ENCODE measurements at places on chromosomes 12 and 14. TPM values are rescaled to one million over a fixed set of nuclear protein-coding genes. Genes with fewer than 3 reads are reported as not detected.

Gene AMDHD1
- 1.8 TPM for total RNA-seq

Gene SIX6
- not detected for total RNA-seq

GRCh38 chr12:124561231-124561630, 6.2 kb downstream of the NCOR2 start:
- no peak for DNase-seq

DNA sequence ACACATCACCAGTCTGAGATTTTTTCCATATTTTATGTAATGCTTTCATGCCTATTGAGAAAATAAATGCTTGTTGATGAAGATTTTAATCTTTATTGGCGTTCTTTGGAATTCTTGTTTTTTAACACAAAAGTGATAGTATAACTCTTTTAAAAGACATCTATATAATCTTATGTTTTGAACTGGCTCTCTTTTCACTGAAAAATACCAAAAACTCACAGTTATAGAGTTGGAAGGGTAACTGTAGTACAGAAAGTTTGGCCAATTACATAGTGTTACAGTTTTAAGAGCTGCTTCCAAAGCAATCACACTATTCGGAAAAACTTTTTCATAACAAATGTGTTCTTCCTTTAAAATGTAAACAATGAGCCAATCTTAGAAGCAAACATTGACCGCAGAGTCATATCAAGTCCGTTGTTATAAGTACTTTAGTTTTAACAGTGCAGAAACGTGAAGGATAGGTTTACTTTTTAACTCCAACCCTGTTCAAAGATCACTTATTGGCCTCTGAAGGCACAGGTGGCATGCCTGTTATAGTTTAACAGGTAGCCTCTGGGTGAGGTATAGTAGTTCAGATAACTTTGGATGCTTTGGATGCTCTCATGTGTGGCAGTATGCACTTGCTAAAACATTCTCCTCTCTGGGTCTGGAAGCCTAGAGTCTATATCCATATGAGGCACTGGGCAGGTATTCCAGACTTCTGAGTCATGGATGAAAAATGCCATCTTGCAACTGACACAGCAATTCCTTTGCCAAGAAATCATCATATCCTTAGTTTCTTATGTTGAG, 12.1 kb upstream of the NTN4 start:
- DNase-seq = no peak

GRCh38 chr12:5587711-5588121, 155.8 kb downstream of the NTF3 start:
- DNase-seq = no peak

DNA sequence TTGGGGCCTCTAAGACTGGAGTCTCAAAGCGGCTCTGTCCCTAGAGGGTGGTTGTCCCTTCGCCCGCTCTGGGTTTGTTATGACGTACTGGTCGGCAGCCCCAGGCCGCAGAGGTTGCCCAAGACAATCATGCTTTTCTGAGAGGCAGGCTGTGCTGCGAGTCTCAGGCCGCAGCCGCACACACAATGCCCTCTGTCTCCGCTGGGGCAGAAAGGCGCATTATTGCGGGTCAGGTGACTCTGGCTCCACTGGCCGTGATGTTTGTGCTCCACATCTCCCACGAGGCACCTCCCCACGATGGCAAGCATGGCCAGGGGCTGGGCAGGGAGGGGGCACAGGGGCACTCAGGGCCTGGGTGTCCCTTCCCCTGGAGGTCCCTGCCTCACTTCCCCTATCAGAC, 21.0 kb upstream of the PLEKHG3 start:
- no peak for DNase-seq

DNA sequence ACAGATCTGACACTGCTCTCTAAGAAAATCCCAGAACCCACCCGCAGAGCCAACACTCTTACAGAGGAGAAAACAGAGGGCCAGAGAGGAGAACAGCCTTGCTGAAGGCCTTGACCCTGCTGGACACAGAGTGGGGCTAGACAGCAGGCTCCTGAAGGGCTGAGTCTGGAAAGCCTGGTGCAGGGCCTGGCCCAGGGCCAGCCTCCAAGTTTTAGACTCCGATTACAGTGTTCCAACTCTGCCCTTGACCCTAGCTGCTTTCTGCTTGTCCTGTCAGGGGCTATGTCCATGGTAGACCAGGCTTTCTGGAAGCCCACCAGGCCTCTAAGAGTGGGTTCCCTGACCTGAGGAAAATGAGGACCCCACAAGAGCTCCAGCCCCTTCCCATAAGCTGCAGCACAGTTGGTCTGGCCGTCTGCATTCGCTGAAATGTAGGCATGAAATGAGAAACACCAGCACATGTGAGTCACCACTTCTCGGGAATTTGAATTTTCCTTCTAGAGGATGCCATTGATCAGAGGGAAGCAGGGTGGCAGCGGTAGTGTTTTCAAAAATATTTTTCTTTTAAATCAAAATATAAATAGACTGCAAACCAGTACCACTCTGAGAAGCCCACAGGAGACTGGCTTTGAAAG, 154.4 kb downstream of the CALM1 start:
- no peak for DNase-seq
